ENCODE measurements at places on chromosomes 4 and X.

DNA sequence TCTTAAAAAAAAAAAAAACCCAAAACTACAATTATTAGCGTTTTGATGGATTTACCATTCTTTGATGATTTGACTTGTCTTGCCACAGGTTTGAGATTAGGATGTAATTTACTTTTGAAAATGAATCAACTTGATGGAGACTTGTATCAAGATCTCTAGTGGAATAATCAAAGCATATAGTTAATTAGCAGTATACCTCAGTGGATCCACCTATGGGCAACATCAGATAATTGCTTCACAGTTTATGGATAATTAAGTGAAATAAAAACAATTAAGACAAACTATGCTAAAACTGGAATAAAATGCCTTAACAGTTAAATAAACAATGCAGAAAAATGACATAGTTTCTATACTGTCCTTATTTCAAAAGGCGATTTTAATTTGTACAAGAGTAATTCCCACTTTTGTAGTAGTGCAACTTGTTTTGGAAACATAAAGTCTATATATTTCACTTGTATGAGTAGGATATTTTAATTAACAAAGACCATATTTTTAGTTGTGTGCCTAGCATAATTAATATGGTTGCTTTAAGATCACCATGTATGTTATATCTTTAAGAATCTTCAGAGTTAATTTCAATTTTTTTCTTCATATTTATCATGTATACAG is 4.2 kb downstream of the CPEB2 start:
- peak; percentile 41 for DNase-seq

- no peak for DNase-seq
Observed at GRCh38 chrX:42499620-42500019, 278.3 kb downstream of the PPP1R2C start.

- peak; percentile 47 for DNase-seq
Observed at GRCh38 chr4:104693601-104694201, 199.0 kb upstream of the CXXC4 start.

- DNase-seq, result no peak
Observed at GRCh38 chr4:5926598-5926997, 33.7 kb upstream of the CRMP1 start.

GRCh38 chr4:36241771-36242170 is 2.5 kb downstream of the ARAP2 start:
- no peak for DNase-seq

- peak; percentile 59 for DNase-seq
Observed at GRCh38 chr4:23888421-23889319, 1.2 kb downstream of the PPARGC1A start.

DNA sequence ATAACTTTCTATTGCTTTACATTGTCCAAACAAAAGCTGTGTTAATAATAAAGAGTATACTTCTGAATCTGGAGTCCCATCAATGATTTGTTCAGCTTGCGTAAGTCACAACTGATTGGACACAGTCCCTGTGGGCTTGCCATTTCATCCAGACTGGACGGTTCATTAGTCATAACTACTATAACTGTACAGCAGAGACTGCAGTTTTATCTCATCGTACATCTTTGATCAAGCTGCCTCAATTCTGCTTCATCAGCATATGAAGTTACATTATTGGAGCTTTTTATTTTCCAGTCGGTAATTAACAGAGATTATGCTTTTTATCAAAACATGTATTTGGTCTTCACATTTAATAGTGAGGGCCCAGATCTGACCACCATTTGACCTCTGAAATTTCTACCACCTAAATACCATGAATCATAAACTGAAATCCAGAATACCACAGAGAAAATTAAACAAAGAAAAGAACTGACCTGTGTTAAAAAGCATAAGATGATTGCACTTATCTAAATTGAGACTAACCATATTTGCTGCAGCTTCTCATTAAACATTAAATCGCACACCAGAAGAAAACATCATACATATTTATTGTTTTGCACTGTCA is 12.5 kb upstream of the MAB21L2 start:
- DNase-seq, result peak; percentile 83

DNA sequence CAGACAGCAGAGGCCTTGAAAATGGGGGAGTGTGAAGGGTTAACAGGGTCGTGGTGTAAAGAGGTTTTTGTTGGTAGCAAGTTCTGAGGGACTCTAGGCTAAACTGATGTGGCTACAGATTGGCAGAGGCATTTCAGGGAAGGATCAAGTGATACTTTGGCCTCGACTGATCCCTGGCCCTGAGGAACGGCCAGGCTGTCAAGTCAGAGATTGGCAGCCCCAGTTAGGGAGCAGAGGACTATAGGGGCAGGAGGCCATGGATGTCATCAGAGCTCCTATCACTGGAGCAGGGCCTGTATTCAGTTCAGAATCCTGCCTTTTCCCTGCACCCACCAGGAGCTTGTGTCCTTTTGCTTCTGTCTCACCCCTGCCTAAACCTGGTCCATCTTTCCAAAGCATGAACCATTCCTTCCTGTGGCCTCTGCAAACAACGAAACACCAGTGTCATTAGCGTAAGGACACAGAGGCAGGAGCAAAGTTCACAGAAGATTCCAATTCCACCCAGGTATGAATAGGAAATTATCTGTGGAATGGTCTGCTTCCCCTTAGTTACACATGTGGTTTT is 613.1 kb downstream of the MID1IP1 start:
- no peak for DNase-seq

DNA sequence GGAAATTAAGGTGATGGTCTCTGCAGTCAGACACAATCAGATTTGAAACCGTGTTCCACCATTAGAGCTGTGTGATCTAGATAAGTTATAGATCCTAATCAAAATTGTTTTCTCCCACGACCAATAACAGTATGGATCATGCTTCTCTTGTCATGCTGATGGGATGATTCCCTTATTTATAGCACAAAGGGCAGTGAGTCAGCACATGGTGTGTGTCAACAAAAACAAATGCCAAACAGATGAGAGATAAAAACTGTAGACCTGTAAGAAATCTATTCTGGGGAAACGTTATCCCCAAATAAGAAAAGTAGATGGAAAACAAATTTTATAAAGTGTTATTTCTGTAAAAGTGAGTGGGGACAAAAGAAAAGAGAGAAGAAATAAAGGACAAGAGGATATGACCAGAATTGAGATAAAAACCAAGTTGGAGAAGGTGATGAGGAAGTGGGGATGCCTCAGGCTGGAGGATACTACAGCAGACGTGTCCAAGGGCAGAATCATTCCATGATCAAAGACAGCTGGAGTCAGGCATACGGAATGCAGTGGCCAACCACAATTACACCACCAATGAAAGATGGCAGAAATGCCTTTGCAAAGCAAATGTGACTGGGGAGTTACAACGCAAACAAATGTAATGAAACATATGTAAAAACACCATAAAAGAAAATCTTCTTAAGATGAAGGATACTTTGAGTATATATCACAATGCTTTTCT is 377.8 kb upstream of the PRKX start:
- no peak for DNase-seq

DNA sequence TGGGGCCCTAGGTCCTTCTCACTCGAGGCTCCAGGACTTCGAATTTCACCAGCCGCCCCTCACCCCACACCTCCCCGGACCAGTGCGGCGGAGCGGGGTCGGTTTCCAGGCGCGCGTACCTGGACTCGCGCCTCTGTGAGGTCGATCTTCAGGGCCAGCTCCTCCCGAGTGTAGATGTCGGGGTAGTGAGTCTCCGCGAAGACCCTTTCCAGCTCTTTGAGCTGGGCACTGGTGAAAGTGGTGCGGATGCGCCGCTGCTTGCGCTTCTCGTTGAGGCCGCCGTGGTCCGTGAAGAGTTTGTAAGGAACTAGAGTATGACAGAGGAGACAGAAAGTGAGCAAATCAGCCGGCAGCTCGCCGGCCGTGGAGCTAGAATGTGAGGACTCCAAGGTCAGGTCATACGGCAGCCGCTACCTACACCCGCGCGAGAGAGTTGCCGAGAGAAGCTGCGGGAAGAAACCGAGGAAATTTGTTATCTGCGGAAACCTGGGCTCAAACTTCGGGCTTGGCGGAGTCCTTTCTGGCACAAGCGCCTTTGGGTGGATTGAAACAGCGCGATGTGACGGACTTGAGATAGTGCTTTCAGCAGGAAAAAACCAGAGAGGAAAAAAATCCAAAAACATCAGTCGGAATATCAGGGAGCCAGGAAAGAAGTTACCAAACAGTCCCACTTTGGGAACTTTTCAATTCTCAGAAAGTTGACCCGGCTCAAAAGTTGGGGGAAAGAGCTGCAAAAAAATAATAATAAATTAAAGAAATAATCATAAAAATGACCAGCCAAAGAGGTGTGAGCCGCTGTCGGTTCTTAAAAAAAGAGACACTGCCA is 1.1 kb downstream of the PHOX2B start:
- no peak for DNase-seq

DNA sequence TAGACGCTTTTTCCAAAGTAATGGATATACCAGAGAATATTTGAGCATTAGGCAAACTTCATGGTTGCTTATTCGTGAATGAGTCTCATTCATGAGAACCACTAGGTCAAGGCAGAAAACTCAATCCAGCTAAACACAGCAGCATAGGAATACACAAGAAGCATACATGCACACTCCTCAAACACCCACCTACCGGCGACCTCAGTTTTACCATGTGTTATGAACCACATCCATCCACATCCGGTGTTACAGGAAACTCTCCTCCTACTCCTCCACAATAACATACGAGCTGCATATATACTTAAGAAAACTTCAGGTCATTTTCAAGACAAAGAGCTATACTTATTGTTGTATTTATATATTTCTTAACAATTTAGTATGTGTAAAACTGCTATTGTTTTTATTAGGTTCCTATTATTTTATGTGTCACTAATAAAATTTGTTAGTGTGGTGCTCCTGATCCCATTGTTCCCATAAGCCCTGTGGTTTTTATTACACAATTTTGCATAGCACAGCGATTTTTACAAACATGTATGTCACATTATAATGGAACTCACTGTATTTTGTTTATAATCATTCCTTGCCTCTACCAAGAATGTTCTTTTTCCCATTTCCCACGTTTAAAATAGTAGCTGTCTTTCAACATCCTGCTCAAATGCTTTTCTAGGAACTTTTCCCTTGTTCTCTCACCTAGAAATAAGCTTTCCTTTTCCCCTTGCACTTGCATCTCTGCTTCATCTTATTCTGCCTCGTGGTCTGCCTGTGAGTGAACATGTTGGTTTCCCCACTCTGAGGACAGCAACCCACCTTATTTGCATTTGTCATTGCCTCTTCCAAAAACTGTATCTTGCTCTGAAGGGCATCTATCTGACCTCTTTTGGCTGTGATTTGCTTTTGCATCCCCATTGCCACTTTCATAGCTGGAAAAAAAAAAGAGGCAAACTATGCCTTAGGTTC is 48.3 kb downstream of the STBD1 start:
- DNase-seq, result no peak

DNA sequence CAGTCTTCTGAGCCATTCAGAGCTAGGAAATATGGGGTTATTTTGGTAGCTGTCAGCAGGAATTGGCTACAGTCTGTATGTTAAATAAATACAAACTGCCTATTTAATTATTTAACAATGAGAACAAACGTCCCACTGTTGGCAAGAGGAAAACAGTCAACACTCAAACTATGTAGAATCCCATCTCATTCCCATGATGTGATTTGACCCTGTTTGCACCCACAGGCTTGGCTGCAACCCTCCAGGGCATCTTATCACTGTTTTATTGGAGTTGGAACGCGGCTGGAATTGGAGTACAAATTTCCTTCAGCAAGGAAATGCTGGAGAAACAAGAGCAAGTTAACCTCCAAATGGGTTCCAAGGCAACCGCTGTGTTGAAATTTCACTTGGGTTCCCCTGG is 124.0 kb downstream of the KIT start:
- DNase-seq, result no peak

- no peak for DNase-seq
Observed at GRCh38 chrX:139192386-139192961, 338.1 kb upstream of the F9 start.

- DNase-seq, result peak; percentile 57
Observed at GRCh38 chrX:15242899-15243555, 26.9 kb downstream of the ASB9 start.

DNA sequence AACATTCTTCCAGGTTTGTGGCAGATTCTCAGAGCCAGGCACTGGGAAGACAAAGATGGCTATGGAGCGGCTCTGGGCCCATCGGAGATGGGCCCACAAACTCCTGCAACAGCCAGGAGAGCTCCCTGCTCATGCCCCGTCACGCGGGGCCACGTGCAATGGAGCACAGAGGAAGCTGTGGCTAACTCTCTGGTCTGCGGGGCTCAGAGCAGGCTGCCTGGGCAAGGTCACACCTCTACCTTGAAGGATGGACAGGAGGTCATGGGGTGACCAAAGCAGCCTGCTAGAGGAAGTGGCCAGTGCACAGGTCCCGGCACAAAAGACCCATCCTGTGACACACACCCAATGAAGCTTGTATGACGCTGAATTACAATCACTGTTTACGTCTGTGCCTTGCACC is 45.2 kb downstream of the C4orf50 start:
- no peak for DNase-seq

GRCh38 chr4:151952711-151953254 is 192.0 kb upstream of the GATB start:
- no peak for DNase-seq

DNA sequence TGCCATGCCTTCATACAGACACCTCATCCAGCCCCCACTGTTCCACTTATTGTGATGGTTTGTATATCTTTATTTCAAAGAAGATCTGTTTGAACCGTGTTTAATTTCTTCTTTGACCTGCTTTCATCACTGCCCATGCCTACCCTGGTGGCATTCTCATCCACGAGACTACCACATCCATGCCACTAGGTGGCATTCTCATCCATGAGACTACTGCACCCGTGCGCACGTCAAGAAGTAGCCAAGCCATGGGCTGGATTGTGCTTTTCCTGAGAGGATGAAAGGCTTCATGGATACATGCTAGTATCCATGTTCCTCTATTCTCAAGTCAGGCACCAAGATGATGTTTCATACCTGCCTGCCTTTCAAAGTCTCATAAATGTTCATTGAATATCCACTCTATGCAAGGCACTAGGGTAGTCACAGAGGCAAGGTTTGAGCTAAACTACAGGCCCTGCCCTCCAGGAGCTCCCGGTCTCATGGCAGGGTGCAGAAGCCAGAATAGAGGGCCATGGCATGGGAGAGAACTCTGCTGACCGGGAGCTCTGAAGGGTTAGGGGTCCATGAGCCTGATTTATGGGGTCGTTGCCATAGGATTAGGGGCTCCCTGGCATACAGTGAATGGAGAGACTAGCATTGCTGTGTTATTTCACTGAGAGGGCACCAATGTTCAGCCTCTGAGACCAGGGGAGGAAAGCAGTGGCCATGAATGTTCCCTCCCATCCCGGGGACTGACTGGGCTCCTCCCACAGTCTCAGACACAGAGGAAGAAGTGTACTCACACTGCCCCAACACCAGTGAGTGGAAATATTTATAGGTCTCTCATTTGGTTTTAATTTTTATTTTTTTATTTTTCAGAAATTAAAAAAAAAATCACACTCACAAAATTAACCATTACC is 24.8 kb upstream of the EOLA2 start:
- peak; percentile 66 for DNase-seq

DNA sequence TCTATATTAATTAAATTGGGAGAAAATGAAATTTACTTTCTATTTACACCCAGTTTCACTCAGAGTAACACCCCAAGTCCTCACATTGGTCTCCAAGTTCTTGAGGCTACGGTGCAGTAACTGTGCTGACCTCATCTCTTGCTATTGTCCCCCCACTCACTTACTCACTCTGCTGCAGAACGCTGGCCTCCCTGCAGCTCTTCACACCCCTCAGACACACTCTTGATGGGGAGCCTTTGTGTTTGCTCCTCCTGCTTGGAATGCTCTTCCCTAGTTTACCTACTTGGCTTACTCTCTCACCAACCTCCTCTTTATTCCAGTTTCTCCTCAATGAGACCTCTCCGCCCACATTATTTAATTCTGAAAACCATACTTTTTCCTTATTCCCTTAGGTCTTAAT is 22.2 kb upstream of the SPARCL1 start:
- no peak for DNase-seq

Measured in fibroblast of mammary gland (primary cell).